ENCODE measurements at places on chromosomes 12 and 14.

DNA sequence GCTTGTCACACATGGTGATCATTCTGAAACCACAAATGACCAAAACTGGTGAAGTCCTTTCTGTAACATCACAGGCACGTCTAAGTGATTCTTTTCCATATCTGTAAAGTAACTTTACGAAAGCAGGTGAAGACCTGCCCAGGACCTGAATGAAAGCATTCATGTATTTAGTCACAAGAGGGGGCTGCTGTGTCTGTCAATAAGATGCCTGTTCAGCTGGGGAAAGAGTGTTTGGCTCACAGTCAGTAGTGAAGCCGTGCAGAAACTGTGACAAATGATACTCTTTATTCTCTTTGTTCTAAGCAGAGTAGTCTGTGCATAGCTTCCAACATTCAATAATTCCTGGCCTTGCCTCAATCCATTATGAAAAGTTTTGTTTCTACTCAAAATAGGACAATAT is 373.5 kb upstream of the OR4E1 start:
- DNase-seq: peak; percentile 20

DNA sequence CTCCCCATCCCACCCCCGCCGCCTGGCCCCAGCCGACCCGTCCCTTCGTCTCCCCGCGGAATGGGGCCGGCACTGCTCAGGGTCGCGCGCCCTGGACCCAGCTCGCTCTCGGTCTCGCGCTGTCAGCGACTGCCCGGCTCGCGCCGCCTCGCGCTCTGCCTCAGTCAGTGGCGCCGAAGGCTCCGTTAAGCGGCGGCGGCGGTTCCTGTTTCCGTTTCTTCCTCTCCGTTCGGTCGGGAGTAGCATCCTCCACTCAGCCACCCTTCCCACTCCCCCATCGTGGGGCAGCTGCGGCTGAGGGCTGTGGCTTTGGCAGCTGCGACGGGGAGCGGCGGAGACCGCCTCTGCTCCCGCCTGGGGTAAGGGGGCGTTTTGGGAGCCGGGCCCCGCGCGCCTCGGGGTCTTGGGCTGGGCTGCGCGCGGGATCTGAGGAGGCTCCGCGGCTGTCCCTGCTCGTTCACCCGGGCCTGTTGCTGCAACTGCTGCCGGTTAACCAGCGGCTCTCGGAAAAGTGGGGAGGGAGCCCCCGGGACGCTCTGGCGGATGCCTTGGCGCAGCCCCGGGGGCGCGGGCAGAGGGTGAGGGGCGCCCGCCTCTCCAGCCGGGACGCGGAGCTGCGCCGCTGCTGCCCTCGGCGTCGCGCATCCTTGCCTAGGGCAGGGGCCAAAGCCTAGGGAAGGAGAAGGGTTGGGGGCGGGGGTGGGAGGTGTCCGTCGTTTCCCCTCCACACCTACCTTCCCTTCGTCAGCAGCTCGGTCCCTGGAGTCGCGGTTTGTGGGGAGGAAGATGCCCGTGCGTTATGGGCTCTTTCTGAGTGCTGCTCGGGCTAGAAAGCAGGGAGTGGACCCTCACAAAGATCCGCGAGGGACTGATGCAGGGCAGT is 567 bp downstream of the FUT8 start:
- DNase-seq: peak; percentile 75

DNA sequence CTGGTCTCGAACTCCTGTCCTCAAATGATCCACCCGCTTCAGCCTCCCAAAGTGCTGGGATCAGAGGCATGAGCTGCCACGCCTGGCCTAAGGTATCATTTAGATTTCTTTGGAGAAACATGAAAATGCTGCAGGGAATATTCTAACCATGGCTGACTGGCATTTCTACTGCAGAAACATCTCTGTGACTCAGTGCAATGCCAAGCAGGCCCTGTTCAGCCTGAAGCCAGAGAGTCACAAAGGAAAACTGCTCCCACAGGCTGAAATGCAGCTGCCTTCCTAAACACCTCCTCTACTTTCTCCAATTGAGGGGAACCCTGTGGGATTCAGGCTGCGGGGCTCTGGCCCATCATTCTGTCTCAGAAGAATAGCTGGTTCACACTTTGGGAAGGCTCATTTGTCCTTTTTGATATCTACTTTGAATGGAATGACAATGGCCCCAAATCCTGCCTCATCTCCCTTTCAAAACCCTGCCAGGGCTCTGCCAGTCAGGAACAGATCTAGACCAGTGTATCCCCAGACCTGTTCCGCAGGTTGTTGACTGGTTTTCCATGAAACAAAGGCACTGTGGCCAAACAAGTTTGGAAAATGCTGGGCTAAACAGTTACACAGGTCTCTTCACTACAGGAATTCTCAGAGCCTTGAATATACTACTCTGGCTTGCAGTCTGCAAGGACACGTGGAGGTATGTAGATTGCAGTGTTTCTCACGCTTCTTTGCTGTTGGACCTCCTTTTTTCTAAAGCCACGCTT is 7.8 kb downstream of the C12orf43 start:
- no peak for DNase-seq

DNA sequence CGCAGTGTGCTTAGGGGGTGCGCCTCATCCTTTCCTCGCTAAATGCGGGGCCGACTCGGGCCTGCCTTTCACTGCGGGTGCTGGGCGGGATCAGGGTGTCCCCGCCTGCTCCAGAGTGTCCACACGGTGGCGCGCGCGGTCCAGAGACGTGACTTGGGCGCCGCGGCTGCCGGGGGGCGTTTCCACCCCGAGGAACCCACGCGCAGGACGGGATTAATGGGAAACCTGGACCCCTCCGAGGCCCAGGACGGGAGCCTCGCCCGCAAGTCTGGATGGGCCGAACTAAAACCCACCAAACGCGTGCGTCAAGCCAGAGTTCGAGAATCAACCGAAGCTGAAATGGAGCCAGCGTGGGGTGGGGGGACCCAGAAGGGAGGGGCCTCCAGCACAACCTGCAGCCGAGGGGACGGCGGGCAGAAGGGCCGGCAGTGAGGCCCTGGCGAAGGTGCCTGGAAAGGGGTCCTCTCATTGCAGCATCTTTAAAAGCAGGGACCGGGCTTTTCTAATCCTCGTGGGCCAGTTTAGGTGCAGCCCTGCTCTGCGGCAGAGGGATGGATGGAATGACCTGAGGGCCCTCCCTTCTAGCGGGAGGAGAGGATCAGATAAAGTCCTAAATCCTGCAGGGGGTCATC is 93.3 kb downstream of the NINJ2 start:
- peak; percentile 82 for DNase-seq

- DNase-seq: no peak
Measured at GRCh38 chr12:54383041-54383609, 1.4 kb downstream of the ZNF385A start.

- no peak for DNase-seq
Measured at GRCh38 chr12:79250186-79250585, 385.6 kb downstream of the SYT1 start.

DNA sequence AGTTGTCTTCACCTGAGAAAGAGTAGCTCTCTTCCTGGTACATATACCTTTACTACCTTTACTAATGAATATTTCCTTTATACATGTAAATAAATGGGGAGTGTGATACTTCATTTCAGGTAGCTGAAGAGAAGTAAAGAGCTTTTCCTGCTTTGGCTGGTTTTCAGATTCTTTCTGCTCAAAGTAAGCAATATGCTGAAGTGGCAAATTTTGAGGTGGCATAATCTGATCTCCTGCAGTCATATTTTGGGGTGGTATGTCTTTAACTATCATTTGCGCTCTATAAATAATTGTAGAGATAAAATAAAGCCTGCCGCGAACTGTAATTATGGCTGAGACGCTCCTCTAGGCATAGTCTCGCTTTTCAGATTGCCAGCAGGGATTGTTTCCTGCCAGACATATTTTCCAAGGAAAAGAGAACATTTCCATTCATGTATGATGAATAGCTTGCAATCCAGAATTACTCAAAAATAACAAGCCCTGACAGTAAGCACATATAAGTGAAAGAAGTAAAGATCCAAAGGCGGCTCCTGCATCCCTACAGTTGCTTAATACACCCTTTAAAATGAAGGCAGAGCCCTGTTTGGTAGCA is 200.7 kb downstream of the C12orf50 start:
- DNase-seq: no peak

- DNase-seq: no peak
Measured at GRCh38 chr14:52686176-52686575, 9.2 kb downstream of the ERO1A start.

DNA sequence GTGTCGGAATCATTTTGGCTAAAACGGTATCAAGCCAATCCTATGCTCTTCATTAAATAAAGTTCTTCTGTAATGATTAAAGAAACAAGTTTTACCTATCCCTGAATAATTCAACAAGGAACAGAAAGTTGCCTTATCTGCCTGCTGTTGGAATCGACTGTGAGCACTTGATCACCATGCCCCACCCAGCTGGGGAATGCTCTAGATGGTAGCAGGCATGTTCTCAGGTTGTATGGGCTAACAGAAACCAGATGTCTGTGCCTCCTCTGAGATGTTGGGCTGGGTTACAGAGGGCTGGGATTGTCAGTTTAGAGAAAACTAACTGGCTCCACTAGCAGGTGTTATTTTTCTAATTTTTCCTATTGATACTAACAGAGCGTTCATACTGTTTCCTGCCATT is 28.9 kb downstream of the RTRAF start:
- no peak for DNase-seq

DNA sequence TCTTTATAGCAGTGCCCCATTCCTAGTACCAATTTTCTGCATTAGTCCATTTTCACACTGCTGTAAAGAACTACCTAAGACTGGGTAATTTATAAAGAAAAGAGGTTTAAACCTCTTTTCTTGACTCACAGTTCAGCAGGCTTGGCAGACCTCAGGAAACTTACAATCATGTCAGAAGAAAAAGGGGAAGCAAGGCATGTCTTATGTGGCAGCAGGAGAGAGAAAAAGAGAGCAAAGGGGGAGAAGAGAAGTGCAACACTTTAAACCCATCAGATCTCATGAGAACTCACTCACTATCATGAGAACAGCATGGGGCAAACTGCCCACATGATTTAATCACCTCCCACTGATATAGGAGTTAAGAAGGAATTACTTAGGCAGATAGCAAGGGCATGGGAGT is 101.6 kb upstream of the PLEKHG7 start:
- no peak for DNase-seq

DNA sequence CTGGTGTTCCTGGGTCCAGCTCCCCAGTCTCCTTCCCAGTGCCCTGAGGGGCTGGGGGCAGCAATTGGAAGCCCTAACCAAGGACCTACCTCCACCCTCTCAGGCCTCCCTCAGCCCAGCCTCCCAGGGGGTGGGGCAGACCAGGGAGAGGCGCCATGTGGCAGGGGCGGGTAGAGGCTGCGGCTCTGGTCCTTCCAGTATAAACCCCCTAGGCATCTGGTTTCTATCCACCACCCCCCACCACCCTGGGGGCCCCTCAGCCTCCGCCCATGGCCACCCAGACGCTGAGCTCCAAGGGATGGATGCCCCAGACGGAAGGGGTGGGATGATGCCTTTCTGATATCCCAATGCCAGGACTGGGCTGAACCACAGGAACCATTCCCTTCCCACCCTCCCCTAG is 2.8 kb upstream of the SP7 start:
- DNase-seq: no peak

DNA sequence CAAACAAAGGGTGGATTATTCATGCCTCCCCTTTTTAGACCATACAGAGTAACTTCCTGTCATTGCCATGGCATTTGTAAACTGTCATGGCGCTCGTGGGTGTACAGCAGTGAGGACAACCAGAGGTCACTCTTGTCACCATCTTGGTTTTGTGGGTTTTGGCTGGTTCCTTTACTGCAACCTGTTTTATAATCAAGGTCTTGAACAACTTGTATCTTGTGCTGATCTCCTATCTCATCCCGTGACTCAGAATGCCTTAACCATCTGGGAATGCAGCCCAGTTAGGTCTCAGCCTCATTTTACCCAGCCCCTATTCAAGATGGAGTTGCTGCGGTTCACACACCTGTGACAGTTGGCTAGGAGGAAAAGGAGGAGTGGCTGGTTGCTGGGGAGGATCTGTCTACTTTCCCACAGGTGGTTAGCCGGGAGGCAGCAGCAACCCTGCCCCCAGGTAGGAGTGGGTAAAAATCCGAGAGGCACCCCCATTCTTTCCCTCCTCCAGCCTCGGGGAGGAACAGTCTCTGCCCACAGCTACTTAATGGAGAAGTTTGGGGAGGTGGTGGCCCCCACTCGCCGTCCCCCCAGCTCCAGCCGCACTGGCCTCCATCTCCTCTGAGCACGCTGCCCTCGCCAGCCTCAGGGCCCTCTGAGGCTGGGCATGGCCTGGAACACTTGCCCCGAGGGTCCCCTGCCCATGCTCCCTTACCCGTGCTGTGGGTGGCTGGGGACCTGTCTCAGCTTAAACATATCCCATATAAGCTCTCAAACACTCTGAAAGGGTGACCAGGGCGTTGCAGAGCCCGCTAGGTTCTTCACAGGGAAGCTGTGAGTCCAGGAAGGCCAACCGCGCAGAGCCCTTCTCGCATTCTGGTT is 41.7 kb downstream of the SMIM41 start:
- no peak for DNase-seq

DNA sequence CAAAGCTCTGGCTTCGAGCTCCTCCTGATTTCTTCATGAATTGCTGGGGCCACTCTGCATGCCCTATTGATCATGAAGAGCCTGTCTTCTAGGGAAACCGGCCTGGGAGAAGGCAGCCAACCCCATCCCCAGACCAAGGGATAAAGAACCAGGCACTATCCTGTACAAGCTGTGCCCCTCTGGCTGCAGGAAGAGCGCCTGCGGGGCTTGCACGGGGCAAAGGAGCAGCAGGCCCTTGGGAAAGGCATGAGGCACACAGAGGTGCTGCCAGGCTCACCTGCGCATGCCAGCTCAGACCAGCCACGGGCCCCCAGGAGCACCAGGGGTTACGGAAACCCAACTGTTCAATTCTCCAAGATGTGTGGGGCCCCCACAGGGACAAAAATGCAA is 2.1 kb downstream of the ITPK1 start:
- no peak for DNase-seq

GRCh38 chr14:96195441-96196081 is 9.1 kb upstream of the BDKRB2 start:
- no peak for DNase-seq

GRCh38 chr14:72479461-72479931 is 414.4 kb downstream of the DPF3 start:
- DNase-seq: no peak

GRCh38 chr12:71223139-71223538 is 65.3 kb upstream of the TSPAN8 start:
- DNase-seq: no peak

DNA sequence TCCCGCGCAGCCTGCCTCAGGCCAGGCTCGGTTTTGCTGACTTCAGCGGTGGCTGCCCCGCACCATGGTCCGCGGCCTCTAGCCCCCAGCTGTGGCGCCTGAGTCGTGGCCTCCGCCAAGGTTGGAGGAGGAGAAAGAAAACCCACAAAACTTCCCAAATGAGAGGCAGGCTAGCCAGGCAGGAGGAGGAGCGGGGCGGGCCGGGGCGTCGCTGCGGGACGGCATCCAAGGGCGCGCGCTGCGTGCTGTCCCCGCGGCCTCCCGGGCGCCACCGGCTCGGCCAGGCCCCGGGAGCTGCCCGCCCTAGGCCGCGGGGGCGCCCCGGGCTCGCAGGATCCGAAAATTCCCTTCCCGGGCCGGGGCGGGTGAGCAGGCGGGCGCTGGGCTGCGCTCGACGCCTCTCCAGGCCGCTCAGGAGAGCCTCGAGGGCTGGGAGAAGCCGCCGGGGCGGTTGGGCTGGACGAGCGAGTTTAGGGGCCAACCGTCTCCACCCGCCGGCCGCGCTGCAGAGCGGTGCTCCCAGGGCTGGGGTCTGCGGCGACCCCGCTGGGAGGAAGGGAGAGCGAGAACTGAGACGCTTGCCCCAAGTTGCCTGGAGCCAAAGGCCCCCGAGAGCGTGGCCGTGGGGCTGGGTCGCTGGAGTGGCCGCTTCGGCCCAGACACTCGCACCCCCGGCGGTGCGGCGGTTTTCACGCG is at the start of gene EFS:
TSS of gene EFS (minus strand) at position 137 of the 696 bp plus-strand sequence. CDS start 147 bp downstream, outside the sequence.
- DNase-seq: no peak

GRCh38 chr14:42626986-42627385 is 1020.3 kb downstream of the LRFN5 start:
- DNase-seq: no peak

- no peak for DNase-seq
Measured at GRCh38 chr12:52148464-52149181, 43.2 kb downstream of the KRT80 start.
